ENCODE measurements at places on chromosomes 5 and 9.

DNA sequence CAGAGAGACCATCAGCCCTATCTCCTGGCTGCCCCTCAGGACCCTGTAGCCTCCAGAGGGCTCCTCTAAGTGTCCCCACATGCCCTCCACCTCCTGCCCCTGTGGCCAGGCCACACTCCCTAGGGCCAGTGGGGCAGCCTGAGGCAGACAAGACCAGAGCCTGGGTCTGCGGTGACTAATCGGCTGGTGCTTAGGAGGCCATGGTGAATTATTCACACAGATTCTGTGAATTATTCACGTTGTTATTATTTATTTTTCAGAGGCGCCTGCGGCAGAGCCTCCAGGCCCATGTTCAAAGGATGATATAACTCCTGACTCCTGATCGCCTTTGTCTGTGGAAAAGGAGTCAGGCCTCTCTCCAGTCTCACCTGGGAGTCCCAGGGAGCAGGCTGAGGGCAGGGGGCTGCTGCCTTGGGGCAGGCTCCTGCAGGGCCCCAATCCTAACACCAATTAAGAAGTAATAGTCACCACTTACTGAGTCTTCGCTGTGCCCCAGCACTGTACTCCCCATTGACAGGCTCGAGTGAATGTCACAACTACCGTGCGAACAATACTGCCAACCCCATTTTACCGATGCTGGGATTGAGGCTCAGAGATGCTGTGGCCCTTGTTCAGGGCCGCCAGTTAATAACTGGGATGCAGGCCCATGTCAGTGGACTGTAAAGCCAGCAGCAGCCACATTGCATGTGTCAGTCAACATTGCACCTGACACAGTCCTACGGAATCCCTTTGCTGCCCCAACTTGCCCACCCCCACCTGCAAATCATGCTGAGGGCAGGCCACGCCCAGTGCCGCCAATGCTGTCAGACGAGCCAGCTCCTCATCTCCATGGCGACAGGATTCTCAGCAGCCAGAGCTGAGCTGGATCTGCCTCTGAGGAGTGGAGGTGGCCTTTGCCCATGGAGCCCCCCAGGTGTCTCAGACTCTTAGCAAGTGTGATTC is 94.9 kb downstream of the PCDH1 start:
- DNase-seq, result no peak
- H3K36me3 ChIP-seq, result no peaks in the 10 kb centered on the region
- H3K27me3 ChIP-seq, result no peaks in the 10 kb centered on the region
- H3K4me1 ChIP-seq, result peaks cover 5% of the 10 kb centered on the region
- H3K4me3 ChIP-seq, result no peak overlapping the region

- H3K27ac ChIP-seq, result no peak overlapping the region
- peaks cover 6% of the 10 kb centered on the region for H3K4me1 ChIP-seq
- no peak overlapping the region for H3K4me3 ChIP-seq
- no peaks in the 10 kb centered on the region for H3K36me3 ChIP-seq
Measured at GRCh38 chr5:158142156-158142555, 283.2 kb upstream of the CLINT1 start.

GRCh38 chr5:124034963-124035362 is 523.0 kb downstream of the CSNK1G3 start:
- H3K4me3 ChIP-seq, result no peak overlapping the region
- H3K36me3 ChIP-seq, result no peaks in the 10 kb centered on the region
- H3K27ac ChIP-seq, result no peak overlapping the region
- no peaks in the 10 kb centered on the region for H3K27me3 ChIP-seq
- no peak for DNase-seq

GRCh38 chr5:60578315-60578714 is 121.7 kb downstream of the DEPDC1B start:
- H3K4me3 ChIP-seq, result no peak overlapping the region
- H3K4me1 ChIP-seq, result no peaks in the 10 kb centered on the region
- no peak overlapping the region for H3K27ac ChIP-seq
- no peak for DNase-seq
- H3K27me3 ChIP-seq, result no peaks in the 10 kb centered on the region
- H3K36me3 ChIP-seq, result no peaks in the 10 kb centered on the region

DNA sequence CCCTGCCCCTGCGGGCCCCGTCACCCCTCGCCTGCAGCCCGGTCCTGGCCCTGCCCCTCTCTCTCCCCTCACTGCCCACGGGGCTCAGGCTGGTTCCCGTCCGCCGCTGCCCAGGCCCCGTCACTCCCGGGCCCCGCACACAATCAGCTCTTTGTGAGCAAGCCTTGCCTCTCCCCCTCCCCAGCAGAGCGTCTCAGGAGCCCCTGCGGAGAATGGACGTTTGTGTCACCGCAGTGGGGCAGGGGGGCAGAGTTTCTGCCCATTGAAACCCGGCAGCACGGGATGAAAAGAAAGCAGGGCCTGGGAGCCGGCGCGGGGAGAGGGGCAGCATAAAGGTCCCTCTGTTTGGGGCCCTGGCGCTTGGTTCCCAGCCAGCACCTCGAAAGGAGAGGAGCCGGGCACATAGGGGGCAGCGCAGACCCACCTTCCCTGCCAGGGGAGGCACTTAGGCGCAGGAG is 13.5 kb upstream of the NUP214 start:
- H3K27ac ChIP-seq, result no peak overlapping the region
- H3K4me3 ChIP-seq, result no peak overlapping the region
- no peak for DNase-seq

DNA sequence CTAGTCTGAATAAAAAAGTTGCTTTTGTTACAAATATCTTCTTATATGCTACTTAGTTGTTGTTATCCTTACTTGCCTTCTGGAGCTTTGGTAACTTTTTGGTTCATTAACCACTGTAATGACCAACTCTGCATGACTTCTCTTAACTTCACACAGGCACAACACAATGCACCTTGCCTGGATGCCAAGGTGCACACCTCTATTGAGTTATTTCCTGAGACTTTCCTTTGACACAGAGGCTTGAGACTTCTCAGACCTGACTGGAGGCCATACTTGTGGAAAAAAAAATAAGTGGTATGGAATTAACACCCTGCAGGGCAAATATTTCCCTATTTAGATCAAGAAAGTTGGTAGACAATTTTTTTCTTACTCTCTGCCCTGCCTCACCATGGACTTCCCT is 1925.6 kb downstream of the EFNA5 start:
- H3K27me3 ChIP-seq, result no peaks in the 10 kb centered on the region
- H3K27ac ChIP-seq, result no peak overlapping the region
- no peaks in the 10 kb centered on the region for H3K36me3 ChIP-seq
- no peak for DNase-seq

DNA sequence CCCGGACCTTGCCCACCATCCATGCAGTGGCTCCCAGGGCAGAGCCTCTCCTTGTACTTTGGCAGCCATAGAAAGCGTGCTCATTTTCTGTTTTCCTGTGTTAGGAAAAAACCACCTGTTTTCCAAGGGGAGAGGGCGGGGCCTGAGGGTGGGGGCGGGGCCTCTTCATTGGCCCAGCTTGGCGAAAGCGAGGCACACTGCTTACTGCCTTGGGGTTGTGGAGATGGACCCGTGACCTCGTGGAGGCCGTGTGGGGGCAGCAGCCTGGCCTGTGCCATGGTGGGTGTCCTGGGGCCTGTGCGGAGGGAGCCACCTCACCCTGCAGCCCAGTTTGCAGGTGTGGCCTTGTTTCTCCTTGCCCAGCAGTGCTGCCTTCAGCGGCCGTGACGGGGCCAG is 4.4 kb upstream of the TOR4A start:
- no peak overlapping the region for H3K4me3 ChIP-seq
- peaks cover 44% of the 10 kb centered on the region for H3K4me1 ChIP-seq
- peaks cover 12% of the 10 kb centered on the region for H3K36me3 ChIP-seq
- DNase-seq, result no peak
- no peak overlapping the region for H3K27ac ChIP-seq

DNA sequence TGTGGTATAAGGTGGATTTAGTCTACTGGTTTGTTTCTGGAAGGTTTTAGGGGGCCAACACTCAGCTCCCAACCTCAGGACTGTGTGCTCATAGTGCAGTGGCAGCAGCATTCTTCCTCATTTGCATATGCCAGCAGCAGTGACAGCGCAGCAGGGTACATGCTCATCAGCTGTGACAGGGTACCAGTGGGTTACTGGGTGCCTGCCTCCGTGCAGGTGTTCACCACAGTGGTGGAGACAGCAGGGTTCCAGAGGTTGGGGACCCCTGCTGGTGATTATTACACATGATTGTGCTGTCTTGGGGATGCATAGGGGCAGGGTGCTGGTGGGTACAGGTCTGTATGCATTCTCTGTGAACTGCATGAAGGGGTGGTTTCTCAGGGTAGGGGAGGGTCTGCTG is 45.5 kb upstream of the IFNE start:
- H3K36me3 ChIP-seq, result no peaks in the 10 kb centered on the region
- no peaks in the 10 kb centered on the region for H3K27me3 ChIP-seq
- no peak overlapping the region for H3K4me3 ChIP-seq
- H3K4me1 ChIP-seq, result no peaks in the 10 kb centered on the region
- no peak for DNase-seq

DNA sequence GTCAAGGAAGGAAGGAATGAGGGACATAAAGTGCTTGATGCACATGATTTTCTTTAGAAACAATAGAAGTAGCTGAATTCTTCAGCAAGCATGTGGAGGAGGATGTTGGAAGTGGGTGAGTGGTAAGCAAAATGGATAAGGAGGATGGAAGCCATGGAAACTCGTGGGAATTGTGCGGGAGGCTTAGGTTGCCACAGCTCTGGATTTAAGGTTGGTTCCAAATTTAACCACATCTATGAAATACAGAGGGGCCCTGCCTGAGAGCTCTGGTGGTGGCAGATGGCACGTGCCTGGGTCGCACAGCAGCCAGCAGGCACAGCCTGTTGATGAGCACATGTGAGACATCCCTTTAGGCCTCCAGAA is 284.7 kb downstream of the SMARCA2 start:
- H3K27ac ChIP-seq, result no peak overlapping the region
- no peaks in the 10 kb centered on the region for H3K4me1 ChIP-seq
- H3K4me3 ChIP-seq, result no peak overlapping the region

DNA sequence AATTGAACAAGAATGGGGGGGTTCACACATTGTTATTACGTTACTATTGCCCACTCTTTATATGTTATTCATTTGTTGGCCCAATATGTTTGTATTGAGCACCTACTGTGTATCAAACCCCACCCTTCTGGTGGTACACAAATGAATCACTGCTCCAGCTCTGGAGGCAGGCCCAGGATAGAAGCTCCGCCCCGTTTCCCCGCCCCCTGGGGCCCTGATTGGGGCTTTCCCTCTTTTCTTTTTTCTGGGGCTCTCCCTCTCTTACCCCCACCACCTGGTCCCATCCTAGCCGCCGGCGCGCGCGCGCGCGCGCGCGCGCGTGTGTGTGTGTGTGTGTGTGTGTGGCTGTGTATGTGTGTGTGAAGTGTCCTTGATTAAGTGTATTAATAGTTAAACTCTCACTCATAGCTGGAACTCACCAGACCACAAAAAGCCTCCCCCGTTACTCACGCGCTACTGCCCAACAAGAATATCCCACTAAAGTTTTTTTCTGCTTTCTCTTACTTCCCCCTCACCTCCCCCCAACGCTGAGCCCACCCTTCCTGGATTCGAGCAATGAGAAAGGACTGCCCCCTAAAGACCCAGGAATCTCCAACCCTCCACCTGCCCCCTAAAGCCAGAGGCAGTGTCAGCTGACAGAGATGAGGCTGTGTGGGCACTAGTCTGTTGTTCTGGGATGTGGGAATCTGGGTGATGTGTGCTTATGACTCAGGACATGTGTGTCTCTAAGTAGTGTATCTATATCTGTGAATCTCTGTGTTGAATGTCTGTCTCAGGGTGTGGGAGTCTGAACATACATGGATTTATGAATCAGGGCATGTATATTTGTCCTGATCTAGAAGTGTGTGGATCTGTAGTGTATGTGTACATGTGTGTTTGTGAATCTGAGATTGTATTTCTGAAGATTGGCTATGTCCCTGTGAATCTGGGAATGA is 4.0 kb downstream of the CXXC5 start:
- peak overlapping the region; percentile 95 for H3K27ac ChIP-seq
- peaks cover 89% of the 10 kb centered on the region for H3K4me1 ChIP-seq
- H3K36me3 ChIP-seq, result no peaks in the 10 kb centered on the region

- H3K4me3 ChIP-seq, result no peak overlapping the region
- H3K4me1 ChIP-seq, result peaks cover 11% of the 10 kb centered on the region
- H3K27ac ChIP-seq, result no peak overlapping the region
Measured at GRCh38 chr9:121822093-121823085, 171.0 kb downstream of the DAB2IP start.

- peaks cover 100% of the 10 kb centered on the region for H3K4me1 ChIP-seq
- peak overlapping the region; percentile 80 for H3K27ac ChIP-seq
- no peak for DNase-seq
- H3K36me3 ChIP-seq, result peaks cover 6% of the 10 kb centered on the region
Measured at GRCh38 chr9:134407121-134407779, 81.0 kb downstream of the RXRA start.

DNA sequence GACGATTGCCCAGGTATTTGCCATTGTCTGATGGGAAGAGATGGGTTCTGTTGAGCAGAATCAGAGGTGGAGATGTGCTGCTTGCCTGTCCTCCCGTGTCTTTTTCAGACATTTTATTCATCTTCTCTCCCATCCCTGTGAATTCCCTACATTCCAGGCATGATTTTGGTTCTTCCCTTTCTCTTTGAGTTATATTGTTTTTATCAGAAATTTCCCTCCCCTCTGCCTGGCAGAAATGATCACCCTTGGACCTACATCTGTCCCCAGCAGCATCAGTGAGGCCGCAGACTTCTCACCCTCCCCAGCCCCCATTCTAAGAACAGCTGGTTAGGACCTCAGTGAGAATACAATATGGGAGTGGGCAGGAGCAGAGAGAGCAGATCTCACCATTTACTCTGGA is 640.2 kb downstream of the CCDC171 start:
- H3K4me3 ChIP-seq, result no peak overlapping the region
- no peak overlapping the region for H3K27ac ChIP-seq
- peaks cover 4% of the 10 kb centered on the region for H3K4me1 ChIP-seq
- H3K27me3 ChIP-seq, result no peaks in the 10 kb centered on the region
- no peaks in the 10 kb centered on the region for H3K36me3 ChIP-seq
- no peak for DNase-seq

- H3K27me3 ChIP-seq, result no peaks in the 10 kb centered on the region
- H3K4me3 ChIP-seq, result no peak overlapping the region
- DNase-seq, result no peak
Measured at GRCh38 chr9:136694163-136694871, 7.1 kb upstream of the AGPAT2 start.

- H3K4me1 ChIP-seq, result peaks cover 3% of the 10 kb centered on the region
- no peaks in the 10 kb centered on the region for H3K36me3 ChIP-seq
- H3K4me3 ChIP-seq, result no peak overlapping the region
- H3K27me3 ChIP-seq, result no peaks in the 10 kb centered on the region
- DNase-seq, result no peak
Measured at GRCh38 chr9:91261417-91261816, 100.3 kb downstream of the AUH start.

DNA sequence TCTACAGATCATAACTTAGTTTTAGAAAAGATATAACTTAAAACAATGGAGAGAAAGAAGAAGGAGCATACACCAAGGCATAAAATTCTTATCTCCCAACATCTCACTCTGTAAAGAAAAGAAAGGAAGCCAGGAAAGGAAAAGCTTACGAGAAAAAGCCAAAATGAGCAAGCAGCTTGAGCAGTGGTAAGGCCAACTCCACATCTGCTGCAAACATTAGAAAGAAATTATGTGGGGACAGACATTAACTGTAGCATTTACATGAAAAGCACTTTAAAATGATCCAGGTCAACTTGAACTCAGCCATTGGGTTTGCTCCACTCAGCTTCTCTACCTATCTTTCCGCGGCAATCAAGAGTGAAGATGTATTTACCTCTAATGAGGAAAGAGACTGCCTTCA is 176.9 kb downstream of the BNC2 start:
- no peak overlapping the region for H3K27ac ChIP-seq
- DNase-seq, result no peak
- no peaks in the 10 kb centered on the region for H3K4me1 ChIP-seq
- no peaks in the 10 kb centered on the region for H3K27me3 ChIP-seq

GRCh38 chr5:125659316-125660023 is 763.7 kb upstream of the GRAMD2B start:
- no peak overlapping the region for H3K27ac ChIP-seq
- H3K27me3 ChIP-seq, result no peaks in the 10 kb centered on the region
- peaks cover 17% of the 10 kb centered on the region for H3K4me1 ChIP-seq
